Kidney tubule cell (primary cell): ENCODE measurements at places on chromosomes 12 and 14.
A peak's percentile ranks its signal among the peaks of the same experiment; 100 is the strongest.

- no peak for DNase-seq
These were observed 56.5 kb downstream of the HSPB8 start for GRCh38 chr12:119235197-119235751.

DNA sequence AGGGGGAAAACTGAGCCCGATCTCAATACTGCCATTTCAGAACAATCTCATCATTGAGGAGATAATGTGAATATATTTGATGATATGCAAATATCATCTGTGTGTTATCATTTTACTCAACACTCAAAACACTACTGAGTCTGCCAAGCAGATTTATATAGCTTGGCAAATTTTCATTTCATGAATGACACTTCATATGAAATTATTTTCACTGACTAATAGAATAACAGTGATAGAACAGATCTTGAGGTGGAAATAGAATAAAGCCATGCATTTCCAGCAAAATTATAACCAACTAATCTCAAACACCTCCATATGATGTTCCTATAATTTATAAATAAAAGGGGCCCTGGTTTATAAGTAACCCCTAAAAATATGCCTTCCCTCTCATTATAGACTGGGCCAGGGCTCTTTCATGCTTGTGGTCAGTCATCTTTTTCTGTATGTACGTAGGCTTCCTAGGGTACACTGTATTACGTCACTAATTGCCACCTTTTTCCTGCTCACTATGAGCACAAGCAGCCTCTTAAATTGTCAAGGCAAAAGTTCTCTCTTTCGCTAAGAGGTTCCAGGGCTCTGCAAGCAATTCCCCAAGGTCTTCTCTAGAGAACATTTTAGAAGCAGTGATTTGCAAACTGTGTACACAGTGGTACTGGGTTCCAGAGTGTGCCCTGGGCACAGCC, 197.1 kb upstream of the FOXN3 start:
- DNase-seq, result no peak

DNA sequence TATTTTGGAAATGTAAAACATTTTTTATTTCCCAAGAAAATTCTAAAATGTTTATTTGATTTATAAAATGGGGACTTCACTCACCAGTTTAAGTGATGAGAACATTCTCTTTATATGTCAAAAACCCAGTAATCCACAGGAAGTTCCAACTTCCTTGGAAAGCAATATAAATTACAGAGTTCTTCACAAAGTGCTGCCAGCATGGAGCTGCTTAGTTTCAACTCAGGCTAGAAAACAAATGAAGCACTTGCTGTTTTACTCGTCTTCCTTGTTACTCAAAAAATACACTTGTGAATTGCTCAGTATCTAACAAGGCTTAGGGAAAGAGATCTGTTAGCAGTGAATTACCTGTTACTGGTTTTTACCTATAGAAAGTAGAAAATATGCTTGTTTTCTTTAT, 942.7 kb upstream of the MDGA2 start:
- DNase-seq, result no peak

DNA sequence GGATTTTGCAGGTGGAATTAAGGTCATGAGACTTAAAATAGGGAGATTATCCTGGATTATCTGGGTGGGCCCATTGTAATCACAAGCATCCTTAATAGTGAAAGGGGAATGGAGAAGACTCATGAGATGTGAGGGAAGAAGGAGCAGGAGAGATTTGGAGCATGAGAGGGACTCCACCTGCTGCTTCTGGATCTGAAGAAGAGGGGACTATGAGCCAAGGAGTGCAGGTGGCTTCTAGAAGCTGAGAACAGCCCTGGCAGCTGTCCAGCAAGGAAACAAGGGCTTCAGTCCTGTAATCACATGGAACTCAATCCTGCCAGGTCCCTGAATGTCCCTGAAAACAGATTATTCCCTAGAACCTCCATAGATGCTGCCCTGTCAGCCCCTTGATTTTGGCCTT, 67.8 kb downstream of the PELI2 start:
- DNase-seq, result no peak

DNA sequence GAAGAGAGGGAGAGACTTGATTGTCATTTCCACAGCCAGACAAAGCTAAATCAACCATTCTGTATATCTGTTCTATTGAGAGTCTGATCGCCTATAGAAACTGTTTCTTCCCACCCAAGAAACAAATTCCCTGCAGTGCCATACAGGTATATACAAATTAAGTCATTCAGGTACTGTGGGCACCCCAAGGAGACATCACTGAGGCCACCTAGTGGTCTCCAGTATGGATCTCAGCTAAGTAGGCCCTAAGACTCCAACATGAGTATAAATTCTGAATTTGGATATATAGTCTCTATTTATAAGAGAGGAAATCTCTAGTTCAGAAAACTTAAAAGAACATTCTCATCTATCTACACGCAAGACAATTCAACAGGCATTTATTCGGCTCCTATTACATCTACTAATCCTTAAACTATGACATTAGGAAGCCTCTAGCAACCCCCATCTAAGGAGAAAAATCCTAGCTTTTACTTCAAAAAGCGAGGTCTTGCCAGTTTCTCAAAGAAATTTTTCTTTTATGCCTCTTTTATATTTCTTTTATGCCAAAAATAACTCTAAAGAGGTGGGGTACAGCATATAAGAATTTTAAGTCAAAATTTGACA, 62.6 kb downstream of the DCAF5 start:
- DNase-seq, result peak; percentile 68

- DNase-seq, result no peak
These were observed 186.5 kb downstream of the CHST11 start for GRCh38 chr12:104643093-104643818.

DNA sequence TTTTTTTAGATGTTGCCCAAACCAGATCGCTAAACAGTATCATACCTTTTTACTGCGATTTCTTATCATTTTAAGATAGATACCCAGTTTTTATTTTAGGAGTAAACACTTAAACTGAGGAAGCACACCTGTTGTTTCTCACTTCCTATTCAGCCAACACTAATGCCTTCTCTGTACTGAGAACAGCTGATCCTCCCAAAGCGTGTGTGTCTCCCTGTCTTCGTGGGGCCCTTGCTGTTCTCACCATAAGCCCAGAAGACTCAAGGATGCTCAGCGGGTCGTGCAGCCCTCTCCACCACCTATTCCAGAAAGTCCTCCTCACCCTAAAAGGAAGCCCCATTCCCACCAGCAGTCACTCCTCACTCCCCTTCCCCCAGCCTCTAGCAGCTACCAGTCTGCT, 14.8 kb downstream of the PPP2R5C start:
- no peak for DNase-seq

- DNase-seq, result no peak
These were observed 48.8 kb upstream of the MTERF2 start for GRCh38 chr12:107035733-107036132.

DNA sequence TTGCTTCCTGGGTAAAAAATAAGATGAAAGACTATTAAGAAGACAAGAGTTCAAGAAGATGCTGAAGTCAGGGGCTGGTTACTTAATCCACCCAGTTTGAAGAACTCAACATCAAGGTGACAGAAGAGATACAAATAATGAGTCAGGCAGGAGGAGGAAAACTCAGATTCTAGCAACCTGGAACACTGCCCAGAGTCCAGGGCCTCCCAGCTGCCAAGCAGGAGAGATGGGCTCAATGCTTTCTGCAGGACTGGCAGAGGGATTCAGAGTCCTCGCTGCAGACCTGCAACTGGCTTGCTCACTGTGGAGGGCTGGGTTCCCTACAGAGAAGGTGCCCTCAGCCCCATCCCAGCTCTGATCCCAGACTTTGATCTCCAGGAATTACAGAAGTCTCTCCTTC, 28.6 kb upstream of the CEBPE start:
- peak; percentile 71 for DNase-seq

DNA sequence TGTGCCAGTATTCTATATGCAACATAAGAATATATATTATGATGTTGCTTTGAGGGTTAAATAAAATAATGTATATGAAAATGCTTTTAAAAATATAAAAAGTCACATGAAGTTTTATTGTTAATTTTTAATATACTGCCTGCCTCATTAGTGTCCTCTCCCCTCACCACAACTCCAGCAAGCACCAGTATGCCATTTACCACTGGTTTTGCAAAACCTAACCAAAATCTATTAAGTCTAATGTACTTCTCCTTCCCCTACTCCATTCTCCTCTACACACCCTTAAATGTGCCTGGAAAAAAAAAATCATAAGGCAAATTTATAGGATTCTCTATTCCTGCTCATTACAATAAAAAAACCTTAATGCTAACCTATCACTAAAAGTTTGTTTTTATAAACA, 24.0 kb upstream of the GNG2 start:
- DNase-seq, result no peak

DNA sequence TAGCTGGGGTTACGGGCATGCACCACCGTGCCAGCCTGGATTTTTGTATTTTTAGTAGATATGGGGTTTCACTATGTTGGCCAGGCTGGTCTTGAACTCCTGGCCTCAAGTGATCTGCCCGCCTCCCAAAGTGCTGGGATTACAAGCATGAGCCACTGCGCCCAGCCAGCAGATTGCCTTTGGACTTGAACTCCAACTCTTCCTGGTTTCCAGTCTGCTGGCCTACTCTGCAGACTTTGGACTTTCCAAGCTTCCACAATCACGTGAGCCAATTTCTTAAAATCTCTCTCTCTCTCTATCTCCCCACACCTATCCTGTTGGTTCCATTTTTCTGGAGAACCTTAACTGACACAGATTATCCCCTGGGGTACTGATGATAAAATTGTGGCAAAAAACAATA, 55.0 kb downstream of the EMP1 start:
- DNase-seq, result no peak

- peak; percentile 94 for DNase-seq
These were observed 233.2 kb downstream of the MDGA2 start for GRCh38 chr14:47442211-47442610.

DNA sequence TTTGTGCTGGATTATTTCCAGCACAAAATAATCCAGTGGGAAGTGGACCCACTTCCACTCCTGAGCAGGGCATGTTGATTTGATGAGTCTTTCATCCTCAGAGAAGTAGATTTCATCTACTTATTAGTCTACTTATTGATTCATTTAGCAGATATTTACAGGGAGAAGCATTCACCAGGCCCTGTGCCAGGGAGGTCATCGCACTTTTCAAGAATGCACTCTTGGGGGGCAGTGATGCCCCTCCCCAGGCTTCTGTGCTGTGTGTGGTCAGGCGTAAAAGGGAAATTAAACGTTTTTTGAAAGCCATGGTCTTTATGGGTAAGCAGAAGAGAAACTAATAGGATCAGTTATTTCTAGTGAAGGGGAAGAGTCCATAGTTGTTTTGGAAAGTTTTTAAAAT, 610.7 kb upstream of the TMEM132C start:
- DNase-seq, result no peak

DNA sequence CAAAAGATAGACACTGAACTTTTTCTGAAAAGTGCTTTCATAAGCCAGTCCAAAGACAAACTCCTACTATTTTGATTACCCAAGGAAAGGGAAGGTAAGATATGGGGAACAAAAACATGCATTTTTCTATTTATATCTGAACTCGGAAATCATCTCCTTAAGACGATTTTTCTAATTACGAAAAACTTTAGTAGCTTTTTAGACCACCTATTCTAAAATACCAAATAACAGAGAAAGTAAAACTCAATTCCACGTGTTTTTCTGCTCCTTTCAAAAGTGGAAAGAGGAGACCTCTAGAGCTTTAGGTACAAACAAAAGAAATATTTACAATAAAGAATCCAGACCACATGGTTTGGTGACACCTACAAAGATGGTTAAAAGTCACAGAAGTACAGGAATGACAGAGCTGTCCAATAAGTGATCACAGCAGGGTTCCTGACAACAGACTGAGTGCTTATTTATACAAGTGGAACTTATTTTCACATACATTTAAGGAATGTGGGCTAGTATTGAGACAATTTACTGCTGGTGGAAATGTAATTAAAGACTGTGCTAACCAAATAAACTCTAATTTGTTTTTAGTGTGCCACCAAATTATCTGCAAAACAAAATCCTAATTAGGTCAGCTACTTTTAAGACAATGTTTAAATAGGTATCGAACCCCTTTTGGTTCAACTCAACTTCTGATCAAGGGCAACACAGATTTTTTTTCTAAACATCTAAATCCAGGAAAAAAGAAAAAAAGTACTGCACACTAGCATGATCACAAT, 2.4 kb downstream of the LRIG3 start:
- DNase-seq, result peak; percentile 39

DNA sequence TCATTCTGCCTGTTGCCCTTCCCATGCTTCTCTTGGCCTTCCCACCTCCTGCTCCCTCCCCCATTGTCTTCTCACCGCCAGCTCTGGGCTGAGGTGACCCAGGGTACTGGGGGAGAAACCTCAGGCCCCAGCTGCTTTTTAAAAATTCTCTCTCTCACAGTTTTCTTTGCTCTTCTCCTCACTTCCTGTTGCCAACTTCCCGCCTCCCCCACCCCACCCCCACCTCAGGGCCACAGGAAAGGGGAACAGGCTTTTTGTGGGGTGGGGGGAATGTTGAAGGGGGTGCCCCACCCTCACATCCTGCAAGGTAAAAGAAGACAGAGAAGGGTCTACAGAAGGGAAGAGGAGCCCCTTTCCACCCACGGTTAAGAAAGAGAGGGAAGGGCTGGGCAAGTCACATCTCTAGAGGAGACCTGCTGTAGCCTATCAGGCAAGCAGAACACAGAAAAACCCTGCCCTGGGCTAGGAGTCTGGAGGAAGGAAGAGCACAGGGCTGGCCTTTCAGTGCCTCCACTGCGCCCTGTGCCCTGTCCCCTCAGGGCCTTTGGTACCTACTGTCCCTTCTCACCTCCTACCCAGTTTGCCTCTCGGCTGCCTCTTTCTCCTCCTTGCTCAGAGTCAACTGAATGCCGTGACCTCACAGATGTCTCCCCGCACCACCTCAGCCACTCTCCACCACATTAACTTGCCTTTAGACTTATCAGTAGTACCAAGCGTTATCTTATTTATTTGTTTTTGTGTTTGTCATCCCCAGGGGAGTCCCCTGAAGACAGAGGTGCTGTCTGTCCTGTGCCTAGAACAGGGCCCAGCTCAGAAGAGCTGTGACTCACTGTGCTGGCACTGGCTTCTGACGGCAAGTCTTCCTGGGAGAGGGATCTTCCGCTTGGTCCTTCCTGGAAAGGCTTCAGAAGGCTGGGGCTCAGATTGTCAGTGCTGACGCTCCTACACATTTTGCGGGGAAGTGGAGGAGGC, 1.7 kb downstream of the ARHGAP9 start:
- DNase-seq, result peak; percentile 46

- no peak for DNase-seq
These were observed 395 bp upstream of the GNB3 start for GRCh38 chr12:6840330-6840729.

DNA sequence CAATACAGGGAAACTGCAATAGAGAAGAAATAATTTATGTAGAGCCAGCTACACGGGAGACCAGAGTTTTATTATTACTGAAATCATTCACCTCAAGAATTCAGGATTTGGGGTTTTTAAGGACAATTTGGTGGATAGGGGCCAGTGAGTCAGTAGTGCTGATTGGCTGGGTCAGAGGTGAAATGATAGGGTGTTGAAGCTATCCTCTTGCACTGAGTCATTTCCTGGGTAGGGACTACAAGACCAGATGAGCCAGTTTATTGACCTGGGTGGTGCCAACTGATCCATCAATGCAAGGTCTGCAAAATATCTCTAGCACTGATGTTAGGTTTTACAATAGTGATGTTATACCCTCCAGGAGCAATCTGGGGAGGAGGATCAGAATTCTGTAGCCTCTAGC, 486.3 kb downstream of the LRIG3 start:
- DNase-seq, result peak; percentile 42

- DNase-seq, result no peak
These were observed 22.8 kb downstream of the ARL6IP4 start for GRCh38 chr12:123003257-123003656.
